ENCODE measurements at places on chromosomes 13 and 19. TPM values are rescaled to one million over a fixed set of nuclear protein-coding genes. Genes with fewer than 3 reads are reported as not detected.
A peak's percentile ranks its signal among the peaks of the same experiment; 100 is the strongest.

GRCh38 chr13:66700117-66700601, 530.0 kb downstream of the PCDH9 start:
- DNase-seq, result no peak

DNA sequence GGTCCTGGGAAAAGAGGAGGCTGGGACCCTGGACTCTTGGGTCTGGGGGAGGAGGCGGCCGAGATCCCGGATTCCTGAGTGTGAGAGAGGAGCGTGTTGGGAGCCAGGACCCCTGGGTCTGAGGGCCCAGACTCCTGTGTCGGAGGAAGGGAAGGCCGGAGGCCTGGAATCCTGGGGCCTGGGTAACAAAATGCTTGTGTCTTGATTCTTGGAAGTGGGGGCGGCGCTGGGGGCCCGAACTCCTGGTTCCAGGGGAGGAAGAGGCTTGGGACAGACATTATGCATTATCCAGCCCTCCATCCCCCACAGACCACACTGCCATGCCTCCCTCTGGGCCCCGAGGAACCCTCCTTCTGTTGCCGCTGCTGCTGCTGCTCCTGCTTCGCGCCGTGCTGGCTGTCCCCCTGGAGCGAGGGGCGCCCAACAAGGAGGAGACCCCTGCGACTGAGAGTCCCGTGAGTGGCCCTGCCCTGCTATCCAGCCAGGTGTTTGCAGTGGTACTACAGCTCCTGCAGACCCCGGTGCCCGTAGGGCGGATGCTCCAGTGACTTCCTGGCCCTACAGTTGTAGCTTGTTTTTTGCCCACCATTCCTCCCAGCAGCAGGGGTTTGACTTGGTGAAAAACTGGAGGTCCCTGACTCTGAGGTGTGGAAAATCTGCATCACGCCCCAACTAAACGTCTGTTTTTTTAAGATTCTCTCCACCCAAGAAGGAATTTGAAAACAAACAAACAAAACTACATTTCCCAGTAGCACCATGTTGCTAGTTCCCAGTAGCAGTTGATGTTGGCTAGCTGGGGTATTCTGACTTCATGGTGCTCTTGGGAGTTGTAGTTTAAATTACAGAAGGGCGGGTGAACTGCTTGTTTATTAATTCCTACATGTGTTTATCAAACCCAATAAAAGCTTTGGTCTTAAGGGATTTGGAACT, 630 bp downstream of the NUCB1 start:
- no peak for DNase-seq

DNA sequence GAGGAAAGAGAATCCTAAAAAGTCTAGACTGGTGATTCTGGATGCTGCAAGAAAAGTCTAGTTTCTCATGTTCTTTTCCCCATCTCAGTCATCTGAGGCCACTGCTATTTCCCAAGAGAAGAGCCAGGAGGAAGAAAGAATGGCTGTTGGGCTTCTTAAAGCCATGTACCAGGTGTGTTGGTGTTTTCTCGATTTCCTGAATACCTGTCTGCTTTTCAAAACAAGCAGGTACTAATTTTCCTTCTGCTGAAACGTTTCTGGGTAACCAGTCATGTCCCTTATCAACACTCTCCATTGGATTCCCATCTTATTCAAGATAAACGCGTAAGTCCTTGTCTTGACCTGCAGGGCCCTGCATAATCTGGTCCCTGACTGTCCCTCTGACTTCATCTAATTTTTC, 1.1 kb downstream of the ZNF570 start:
- DNase-seq, result no peak

DNA sequence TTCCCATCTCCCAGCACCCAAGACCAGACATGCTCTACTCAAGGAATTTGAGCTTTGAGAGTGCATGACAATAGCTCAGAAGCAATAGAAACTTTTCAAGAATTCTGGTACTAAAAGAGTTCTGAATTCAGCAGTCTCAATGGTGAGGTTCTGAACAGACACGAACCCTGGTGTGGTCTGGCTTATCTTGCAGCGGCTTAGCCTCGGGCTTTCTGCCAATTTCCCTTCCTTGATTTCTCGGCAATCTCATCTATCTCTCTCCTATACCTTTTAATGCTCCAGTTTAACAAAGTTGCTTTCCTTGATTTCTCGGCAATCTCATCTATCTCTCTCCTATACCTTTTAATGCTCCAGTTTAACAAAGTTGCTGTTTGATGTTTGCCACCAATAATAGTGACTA, 174.6 kb downstream of the SPRY2 start:
- no peak for DNase-seq

- DNase-seq, result no peak
Measured at GRCh38 chr19:48862827-48863226, 5.6 kb downstream of the PLEKHA4 start.

DNA sequence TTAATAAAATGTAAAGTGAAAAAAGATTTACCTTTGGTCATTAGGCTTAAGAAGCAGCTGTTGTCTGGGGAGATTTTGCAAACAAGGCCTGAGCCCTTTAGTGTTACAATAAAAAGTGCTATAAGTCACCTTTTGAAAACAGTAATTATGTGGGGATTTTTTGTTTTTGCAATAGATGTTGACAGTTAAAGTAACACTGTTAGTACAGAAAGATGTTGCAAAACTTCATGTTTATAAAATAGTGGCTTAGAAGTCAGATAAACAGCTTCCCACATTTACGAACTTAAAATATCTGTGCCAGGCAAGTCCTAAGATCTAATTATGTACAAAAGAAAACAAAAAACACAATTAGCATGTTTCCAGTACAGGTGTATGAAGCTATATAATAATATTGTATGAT, 138.0 kb upstream of the IRS2 start:
- no peak for DNase-seq

DNA sequence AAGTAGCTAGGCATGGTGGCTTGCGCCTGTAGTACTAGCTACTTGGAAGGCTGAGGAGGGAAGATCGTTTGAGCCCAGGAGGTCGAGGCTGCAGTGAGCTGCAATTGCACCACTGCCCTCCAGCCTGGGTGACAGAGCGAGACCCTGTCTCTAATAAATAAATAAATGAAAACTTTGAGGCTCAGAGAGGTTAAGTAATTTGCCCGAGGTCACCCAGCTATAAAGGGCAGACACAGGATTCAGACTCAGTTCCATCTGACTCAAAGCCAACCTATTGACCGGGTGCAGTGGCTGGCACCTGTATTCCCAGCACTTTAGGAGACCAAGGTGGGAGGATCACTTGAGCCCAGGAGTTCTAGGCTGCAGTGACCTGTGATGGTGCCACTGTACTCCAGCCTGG, 7.4 kb upstream of the OLFM2 start:
- DNase-seq, result no peak

DNA sequence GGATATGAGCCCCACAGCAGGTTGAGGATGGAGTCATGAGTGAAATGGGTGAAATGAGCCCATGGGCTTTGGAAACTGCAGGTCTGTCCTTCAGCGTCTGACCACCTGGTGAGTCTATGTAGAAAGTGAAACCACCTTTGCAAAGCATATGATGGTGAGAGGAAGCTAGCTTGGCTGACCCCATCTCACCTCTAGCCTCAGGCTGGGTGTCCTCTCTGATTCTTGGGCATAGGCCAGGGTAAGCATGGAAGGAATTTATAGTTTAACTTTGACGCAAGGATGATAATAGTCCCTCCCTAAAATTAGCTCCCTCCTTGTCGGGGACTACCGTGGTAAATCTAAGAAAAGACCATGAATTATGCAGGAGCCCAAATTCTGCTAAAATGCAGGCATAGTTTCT, 16.8 kb upstream of the PSG9 start:
- no peak for DNase-seq

- DNase-seq, result peak; percentile 63
Measured at GRCh38 chr19:2986951-2987524, 9.7 kb downstream of the TLE6 start.

DNA sequence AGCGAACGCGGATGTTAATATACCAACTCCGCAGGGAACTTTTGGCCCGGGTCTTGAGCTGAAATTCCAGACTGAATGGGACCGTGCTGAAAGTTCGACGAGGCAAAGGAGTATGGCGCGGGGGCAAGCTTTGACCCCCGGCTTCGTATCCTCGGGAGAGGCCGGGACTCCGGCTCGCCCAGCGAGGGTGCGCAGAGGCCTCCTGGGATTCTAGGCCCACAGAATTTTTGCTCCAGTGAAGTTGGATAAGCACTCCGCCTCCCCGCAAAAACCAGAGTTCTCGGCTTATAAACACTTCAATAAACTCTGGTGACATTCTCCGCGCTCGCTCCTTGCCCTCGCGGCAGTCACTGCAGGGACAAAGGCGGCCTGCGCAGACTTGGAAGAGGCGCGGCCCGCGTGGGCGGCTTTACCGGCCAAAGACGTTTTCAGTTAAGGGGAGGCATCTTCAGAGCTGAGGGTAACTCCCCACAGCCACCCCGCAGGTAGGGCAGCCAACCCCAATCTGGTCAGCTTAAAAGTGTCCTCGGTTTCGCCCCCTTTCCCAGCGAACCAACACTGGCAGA, 112.6 kb downstream of the KCNRG start:
- no peak for DNase-seq

DNA sequence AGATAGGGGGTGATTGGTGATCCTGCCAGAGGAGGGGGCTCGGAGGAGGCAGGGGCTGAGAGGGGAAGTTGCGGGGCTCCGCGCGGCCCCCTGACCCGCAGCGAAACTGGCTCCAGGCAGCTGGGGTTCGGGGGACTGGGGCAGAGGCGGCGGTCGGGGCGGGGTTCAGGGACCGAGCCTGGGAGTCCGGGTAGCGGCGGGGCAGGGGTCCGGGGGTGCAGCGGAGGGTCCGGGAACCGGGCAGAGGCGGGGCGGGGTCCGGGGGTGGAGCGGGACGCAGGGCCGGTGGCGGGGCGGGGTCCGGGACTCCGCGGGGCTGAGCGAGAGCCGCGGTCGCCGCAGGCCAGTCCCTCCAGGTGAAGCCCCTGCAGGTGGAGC, 1.2 kb downstream of the MADCAM1 start:
- DNase-seq, result no peak

DNA sequence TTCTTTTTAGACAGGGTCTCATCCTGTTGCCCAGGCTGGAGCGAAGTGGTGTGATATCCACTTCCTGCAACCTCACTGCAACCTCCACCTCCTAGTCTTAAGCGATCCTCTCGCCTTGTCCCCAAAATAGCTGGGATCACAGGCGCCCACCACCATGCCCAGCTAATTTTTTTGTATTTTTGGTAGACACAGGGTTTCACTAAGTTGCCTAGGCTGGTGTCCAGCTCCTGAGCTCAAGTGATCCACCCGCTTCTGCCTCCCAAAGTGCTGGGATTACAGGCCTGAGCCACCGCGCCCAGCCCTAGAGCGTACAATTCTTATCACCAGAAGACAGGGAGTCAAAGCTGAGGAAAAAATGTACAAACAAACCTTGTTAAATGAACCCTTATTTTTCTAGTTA, 4.5 kb upstream of the ELOF1 start:
- no peak for DNase-seq

DNA sequence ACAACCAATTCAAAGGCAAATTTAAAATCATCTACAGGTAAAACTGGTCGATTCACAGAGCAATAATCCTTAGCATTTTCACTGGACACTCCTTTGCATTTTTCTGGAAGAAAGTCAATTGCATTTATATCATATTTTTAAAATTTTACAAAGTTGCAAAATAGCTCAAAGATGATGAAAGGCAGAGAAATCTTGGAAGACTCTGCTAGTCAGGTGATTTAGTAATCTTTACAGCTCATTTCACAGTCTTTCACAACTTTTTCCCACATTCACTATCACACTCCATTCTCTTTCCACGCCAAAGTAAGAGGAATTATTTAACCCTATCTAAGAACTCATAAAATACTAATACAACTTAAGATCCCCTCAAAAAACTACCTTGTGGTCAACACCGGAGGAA, 1063.8 kb downstream of the EFNB2 start:
- no peak for DNase-seq

- DNase-seq, result peak; percentile 65
Measured at GRCh38 chr13:51814825-51815650, 11.1 kb upstream of the DHRS12 start.

DNA sequence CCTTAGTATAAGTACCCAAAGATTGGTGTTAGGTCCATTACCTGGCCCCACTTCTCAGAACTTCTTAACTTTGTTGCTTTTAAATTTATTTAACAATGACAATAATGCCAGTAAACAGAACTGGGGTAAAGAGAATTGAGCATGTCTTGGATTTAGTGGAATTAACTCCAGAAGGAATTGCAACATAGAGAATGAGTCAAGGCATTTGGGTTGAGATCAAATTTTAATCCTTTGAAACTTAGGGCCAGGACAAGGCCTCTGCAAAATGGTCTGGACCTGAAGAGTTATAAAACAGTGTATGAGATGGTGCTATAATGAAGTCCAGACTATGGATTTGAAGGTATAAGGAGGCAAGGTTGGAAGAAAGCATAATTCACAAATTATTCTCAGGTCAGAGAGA, 1030.4 kb downstream of the SLITRK5 start:
- DNase-seq, result no peak

GRCh38 chr13:60427285-60427684, 30.3 kb downstream of the TDRD3 start:
- no peak for DNase-seq

GRCh38 chr13:40366119-40366518, 300.3 kb downstream of the FOXO1 start:
- no peak for DNase-seq

DNA sequence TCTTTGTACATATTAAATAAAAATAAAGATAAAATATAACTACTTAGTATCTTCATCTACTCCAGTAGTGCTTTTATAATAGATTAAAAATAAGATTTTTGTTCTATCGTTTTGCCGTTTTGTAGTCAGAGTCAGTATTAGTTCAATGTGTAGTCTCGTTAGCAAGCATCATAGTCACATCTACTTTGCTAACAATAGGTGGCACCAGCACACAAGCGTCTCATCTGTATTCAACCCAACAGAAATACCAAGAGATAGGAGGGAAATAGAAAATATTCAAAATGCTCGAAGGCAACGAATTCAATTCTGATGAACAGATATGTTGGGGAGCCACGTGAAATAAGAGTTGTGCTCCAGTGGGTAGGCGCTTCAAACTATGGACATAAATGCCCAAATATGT, 21.4 kb upstream of the MICU2 start:
- peak; percentile 8 for DNase-seq

- DNase-seq, result peak; percentile 45
Measured at GRCh38 chr19:51689751-51690453, 3.2 kb upstream of the SPACA6 start.

Gene CLDND2
- total RNA-seq, result not detected

Gene TMEM255B
- 6.1 TPM for total RNA-seq

Gene CHAF1A
- 4.2 TPM for total RNA-seq

Gene TJP3
- 36.7 TPM for total RNA-seq

Gene MEIOSIN
- not detected for total RNA-seq

Gene GFY
- not detected for total RNA-seq

Gene NOTCH3
- total RNA-seq, result 17.7 TPM

Gene ACP5
- total RNA-seq, result 7.1 TPM

Gene C5AR1
- 1.2 TPM for total RNA-seq

Data from thyroid gland (tissue), 4 donors.